Posterior vena cava (tissue), 2 donors: ENCODE measurements at places on chromosomes 16 and 17. TPM values are rescaled to one million over a fixed set of nuclear protein-coding genes. Genes with fewer than 3 reads are reported as not detected.

GRCh38 chr17:17915183-17915582, 57.0 kb downstream of the TOM1L2 start:
- DNase-seq: no peak

- no peak for DNase-seq
Observed at GRCh38 chr17:63880706-63881105, 1.0 kb downstream of the GH2 start.

DNA sequence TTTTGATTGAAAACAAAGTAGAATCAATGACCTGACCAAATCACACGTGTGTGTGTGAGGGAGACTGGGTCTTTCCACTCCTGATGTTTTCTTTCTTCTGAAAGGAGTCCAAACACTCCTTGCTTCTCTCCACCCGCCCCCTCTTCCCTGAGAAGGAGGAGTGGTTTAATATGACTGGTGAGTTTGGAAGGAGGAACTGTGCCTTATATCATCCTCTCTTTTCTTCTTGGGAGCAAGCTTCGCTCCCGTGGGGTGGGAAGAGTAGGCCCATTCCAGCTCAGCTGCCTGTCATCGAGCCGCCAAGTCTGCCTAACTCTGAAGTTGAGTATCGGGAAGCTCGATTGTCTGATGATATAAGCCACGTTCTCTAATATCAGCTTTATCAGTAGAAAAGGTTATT, 96.5 kb downstream of the YPEL2 start:
- no peak for DNase-seq

- DNase-seq: no peak
Observed at GRCh38 chr16:78570399-78571141, 471.1 kb downstream of the WWOX start.

- DNase-seq: no peak
Observed at GRCh38 chr16:75256696-75257343, 5.4 kb upstream of the BCAR1 start.

DNA sequence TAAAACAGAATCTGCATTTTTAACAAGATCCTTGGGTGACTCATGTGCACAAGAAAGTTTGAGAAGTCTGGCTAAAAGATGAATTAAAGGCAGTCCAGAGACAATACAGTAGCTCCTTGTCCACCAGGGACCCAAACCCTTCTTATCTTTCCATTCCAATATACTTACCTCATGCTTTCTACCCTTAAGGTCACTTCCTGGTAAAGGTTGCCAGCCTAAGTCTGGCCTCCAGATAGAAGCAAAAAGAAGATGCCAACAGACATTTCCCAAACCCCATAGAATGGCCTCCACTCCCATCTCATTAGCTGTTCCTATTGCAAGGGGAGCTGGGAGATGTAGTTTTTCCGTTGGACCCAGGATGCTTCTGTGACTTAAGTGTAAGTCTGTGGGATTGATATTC, 101.4 kb upstream of the XYLT1 start:
- no peak for DNase-seq

DNA sequence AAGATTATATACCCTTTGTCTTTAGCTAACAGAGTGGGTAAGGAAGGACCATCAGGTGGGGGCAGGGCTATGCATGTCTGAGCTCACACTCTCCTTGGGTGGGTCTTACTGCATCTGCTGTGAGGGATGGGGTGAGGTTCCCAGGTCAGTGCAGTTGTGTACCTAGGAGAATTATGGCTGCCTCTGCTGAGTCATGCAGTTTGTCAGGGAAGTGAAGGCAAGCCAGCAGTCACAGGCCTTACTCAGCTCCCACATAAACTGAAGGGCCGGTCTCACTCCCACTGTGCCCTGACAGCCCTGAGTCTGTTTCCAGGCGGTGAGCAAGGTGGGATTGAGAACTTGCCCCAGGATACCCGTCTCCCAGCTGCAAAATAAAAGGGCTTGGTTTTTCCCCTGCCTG, 328.6 kb downstream of the MAP2K6 start:
- DNase-seq: no peak

Gene SYT17
- total RNA-seq: 2.8 TPM

Gene PGAP6
- 28.9 TPM for total RNA-seq

Gene NPIPA8
- total RNA-seq: 18.8 TPM

Gene NATD1
- 7.8 TPM for total RNA-seq
